ENCODE measurements at places on chromosomes 13 and 19. TPM values are rescaled to one million over a fixed set of nuclear protein-coding genes. Genes with fewer than 3 reads are reported as not detected.

The ANGPTL8 gene
- total RNA-seq: not detected

The STXBP2 gene
- total RNA-seq: 0.30 TPM

The PSG6 gene
- 0.89 TPM for total RNA-seq

The NAPSA gene
- total RNA-seq: 0.12 TPM

The ZNF554 gene
- 4.9 TPM for total RNA-seq

The KEAP1 gene
- 39.8 TPM for total RNA-seq

The HNRNPM gene
- total RNA-seq: 40.5 TPM

The C13orf46 gene
- total RNA-seq: 0.10 TPM

The ATP4B gene
- not detected for total RNA-seq

The DHRS12 gene
- 2.2 TPM for total RNA-seq

The ZIM2 gene
- not detected for total RNA-seq

The CYP4F2 gene
- 1.8 TPM for total RNA-seq

The CRLF1 gene
- total RNA-seq: 0.57 TPM

The STX10 gene
- total RNA-seq: 122 TPM

The UHRF1 gene
- total RNA-seq: 60.1 TPM

The C1QTNF9B gene
- not detected for total RNA-seq

The CCDC106 gene
- total RNA-seq: 4.9 TPM

The LRRC63 gene
- total RNA-seq: not detected

The SGCG gene
- total RNA-seq: not detected

The ZNF284 gene
- total RNA-seq: 2.6 TPM

The SHC2 gene
- not detected for total RNA-seq

The HRC gene
- total RNA-seq: not detected

The MADCAM1 gene
- not detected for total RNA-seq

The GAPDHS gene
- total RNA-seq: not detected

The NCR1 gene
- not detected for total RNA-seq

The SIGLEC8 gene
- total RNA-seq: not detected

The CHAMP1 gene
- 28.0 TPM for total RNA-seq

The CEACAM5 gene
- total RNA-seq: not detected

The CD22 gene
- total RNA-seq: not detected

The CCDC122 gene
- 4.0 TPM for total RNA-seq

The CEACAM3 gene
- total RNA-seq: not detected

The FOSB gene
- 5.5 TPM for total RNA-seq

The CD320 gene
- total RNA-seq: 207 TPM

All from M059J (cell line).